SJSA1 (cell line): ENCODE measurements at places on chromosomes 16 and 17. TPM values are rescaled to one million over a fixed set of nuclear protein-coding genes. Genes with fewer than 3 reads are reported as not detected.

The AXIN2 gene
- 4.2 and 4.8 TPM in 2 replicates for total RNA-seq

The KRT13 gene
- total RNA-seq = not detected in 2 replicates

The AOC2 gene
- 0.42 TPM in 1 of 2 replicates, not detected in the other for total RNA-seq

The KLHL11 gene
- total RNA-seq = 27.4 and 31.2 TPM in 2 replicates

The SMIM5 gene
- total RNA-seq = 0.05 TPM in 1 of 2 replicates, not detected in the other

DNA sequence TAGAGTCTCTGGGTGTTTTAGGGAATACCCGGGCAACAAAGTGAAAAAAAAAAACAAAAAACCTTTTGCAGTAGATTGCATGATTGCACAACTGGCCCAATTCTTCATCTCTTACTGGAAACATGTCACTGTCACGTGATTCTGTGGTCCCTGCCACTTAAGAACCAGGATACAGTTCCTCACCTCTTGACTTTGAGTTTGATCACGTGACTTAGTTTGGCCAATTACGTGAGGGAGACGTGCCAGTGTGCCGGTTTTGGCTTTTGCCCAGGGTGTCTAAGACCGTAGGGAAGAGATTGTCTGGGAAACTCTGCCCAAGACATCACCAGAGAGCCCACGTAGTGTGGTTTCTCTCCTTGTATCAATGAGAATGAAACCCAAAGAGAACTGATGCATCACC lies 88.7 kb downstream of the GRIN2A start:
- no peak overlapping the region for H3K27ac ChIP-seq
- DNase-seq = no peak
- H3K4me1 ChIP-seq = no peaks in the 10 kb centered on the region
- H3K36me3 ChIP-seq = no peaks in the 10 kb centered on the region
- no peak overlapping the region for H3K4me3 ChIP-seq
- H3K27me3 ChIP-seq = 0 out of 2 replicates have a peak, but pooled peaks cover 3% of the 10 kb centered on the region

GRCh38 chr17:61487161-61487988 lies 35.2 kb downstream of the TBX4 start:
- H3K27ac ChIP-seq = no peak overlapping the region
- H3K4me1 ChIP-seq = no peaks in the 10 kb centered on the region
- DNase-seq = no peak
- no peaks in the 10 kb centered on the region for H3K36me3 ChIP-seq

- H3K4me1 ChIP-seq = peaks cover 16% of the 10 kb centered on the region
- DNase-seq = no peak
- H3K4me3 ChIP-seq = no peak overlapping the region
- no peaks in the 10 kb centered on the region for H3K27me3 ChIP-seq
- H3K27ac ChIP-seq = no peak overlapping the region
These were observed 14.3 kb downstream of the PRCD start for GRCh38 chr17:76554131-76554530.

DNA sequence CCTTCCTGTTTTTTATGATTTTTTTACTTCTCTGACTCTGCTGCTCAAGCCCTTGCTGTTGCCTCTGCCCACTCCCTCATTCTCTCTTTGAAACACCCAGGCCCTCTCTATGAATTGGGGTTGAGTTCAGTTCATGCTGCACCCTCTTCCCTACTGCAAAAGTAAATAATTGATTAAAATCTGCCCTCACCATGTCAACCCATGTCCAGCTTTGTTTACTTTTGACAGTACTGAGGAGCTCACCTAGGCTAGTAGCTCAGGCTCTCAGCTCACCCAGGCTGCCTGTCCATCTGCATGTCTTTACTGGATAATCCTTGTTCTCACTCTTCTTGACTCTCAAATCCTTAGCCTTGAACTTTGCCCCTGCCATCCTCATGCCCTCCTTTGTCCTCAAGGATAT lies 95.2 kb downstream of the SPACA3 start:
- H3K4me3 ChIP-seq = no peak overlapping the region
- no peak for DNase-seq
- no peaks in the 10 kb centered on the region for H3K4me1 ChIP-seq
- no peak overlapping the region for H3K27ac ChIP-seq
- peaks cover 15% of the 10 kb centered on the region for H3K27me3 ChIP-seq

DNA sequence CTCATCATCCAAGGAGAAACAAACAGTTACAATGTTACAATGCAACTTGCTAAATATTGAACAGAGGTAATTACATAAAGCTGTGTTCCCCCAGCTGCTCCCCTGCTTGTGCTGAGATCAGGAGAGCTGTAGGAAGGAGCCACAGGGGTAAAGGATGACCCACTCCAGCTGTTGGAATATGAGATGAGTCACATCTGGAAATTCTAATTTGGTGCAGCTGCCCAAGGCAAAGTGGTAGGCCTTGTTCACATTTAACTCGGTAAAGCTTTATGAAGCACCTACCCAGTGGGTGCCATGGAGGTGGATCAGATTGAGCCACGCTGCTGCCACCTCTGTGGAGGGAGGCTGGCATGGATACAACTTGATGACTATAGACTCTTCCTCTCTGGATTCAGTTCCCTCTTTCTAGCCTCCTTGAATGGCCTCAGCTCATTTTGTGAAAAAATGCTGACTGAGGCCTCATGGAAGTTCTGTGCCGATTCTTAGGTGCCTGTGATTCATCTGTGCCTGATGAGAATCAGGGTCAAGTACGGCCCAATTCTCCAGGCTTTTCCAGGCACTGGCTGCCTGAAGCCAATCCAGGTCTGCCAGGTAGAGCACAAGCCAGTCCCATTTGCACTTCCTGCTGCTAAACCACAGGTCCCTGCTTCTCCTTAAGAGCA lies 7.4 kb downstream of the ZNF689 start:
- H3K4me3 ChIP-seq = no peak overlapping the region
- H3K27ac ChIP-seq = no peak overlapping the region
- H3K27me3 ChIP-seq = no peaks in the 10 kb centered on the region
- H3K4me1 ChIP-seq = no peaks in the 10 kb centered on the region
- no peak for DNase-seq
- peaks cover 53% of the 10 kb centered on the region for H3K36me3 ChIP-seq

- H3K27me3 ChIP-seq = no peaks in the 10 kb centered on the region
- no peaks in the 10 kb centered on the region for H3K4me1 ChIP-seq
These were observed 17.4 kb upstream of the ZNF469 start for GRCh38 chr16:88365244-88365865.
